ENCODE measurements at places on chromosomes 16 and 17.

GRCh38 chr16:62059527-62059926 lies 23.3 kb upstream of the CDH8 start:
- no peak for DNase-seq

DNA sequence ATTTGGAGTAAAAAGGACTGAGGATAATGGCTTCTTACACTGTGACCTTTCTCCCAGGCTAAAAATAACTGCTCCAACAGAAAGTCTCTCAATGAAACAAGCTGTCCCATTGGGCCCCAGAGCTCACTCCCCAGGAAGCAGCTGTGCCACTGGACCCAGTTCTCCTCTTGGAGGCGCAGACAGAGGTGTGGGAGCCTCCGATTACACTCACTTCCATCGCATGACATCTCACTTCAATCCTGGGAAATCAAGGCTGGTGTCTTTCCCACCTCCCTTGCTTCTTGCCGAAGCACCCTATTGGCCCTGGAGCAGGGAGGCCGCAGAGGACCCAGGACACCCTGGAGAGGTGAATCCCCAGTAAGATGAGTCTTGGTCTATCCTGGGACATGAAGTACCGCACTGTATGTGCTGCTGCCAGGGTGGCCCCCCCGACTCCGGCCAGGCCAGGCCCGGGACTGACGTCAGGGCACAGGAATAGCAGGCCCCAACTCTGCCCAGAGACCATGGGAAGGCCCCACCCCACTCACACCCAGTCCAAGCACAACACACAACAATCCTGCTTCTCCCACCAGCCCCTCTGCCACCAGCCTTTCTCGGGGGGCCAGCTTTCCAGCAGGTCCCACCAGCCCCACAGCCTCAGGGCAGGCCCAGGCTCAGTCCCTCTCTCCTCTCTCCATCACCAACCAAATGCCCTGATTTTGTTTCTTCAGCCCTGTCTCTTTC lies 29.5 kb downstream of the SRL start:
- no peak for DNase-seq

DNA sequence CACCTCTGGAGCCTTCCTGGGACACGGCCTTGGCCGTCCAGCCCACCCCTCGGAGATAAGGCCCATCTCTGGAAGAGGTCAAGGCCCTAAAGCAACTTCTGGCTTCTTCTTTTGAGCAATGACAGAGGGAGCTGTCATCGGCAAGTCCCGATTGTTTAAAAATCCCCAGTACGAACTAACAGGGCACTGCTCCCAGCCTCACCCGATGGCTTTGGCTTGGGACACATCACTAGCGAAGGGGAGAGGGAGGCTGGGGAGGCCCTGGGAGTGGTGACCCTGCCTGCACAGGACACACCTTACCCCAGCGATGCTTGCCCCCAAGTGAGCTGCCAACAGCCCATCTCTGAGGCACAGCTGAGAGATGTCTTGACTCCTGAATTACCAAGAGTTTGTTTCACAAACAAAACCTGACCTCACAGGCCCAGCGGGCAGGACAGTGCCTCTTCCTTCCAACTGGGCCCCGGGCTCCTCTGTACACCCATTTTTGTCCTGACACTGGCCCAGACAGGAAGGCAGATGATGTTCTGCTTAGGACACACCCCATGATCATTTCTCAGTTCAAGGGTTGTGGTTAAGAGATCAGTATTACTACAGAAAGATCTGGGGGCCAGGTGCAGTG lies 4.8 kb downstream of the SYNGR2 start:
- no peak for DNase-seq

DNA sequence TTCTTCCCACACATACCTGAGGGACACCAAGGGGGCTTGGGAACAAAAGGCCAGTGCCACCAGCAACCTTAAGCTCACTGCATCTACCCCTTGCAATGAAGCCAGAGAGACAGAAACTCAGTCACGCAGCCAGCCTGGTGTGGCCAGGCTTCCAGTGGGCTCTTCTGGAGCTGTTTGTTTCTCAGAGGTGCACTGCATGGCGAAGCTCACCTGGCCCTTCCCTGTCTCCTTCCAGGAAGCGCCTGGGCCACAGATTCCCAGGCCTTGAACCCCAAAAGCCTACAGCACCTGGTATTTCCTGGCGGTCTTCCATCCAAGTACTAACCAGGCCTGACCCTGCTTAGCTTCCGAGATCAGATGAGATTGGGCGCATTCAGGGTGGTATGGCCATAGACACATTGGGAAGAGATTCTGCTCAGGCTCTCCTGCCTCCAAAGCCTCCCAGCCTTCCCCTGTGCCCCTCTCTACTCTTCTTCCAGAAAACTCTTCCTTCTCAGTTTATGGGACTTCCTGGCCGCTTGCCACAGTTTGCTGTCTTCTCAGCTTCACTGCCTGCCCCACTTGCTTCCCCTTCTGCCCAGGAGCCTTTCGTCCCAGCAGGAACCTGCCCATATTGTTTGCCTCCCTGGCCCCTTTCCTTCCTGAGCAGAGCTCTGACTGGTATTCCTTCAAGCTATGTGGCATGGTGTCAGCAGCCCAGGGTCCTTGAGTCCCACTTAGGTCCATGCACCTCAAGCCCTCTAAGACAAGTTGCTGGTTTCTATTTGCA lies 1.6 kb downstream of the CISD3 start:
- DNase-seq, result no peak

GRCh38 chr17:46877466-46877865 lies 26.1 kb downstream of the WNT9B start:
- DNase-seq, result no peak

DNA sequence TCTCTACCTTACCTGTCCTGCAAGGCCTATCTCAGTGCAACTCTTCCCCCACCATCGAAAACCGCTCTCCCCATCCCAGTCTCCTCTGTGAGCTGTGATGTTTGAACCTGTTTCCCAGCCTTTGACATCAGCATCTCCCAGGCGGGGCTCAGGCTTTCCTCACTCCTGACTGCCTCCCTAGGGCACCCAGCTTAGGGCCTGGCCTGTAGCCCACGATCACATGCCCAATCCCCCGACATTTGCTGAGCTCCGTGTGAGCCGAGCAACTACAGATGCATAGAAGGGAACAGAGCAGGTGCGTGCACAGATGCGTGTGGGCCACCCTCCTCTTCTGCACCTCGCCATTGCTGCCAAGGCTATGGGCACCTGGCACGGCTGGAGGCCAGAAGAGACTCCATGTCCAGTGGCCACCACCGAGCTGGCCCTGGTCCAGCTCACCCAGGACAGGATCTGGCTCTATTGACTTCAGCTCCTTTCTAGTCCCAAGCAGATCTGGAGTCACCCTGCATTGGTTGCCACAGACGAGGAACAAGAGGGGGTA lies 35.5 kb upstream of the CMIP start:
- DNase-seq, result no peak

DNA sequence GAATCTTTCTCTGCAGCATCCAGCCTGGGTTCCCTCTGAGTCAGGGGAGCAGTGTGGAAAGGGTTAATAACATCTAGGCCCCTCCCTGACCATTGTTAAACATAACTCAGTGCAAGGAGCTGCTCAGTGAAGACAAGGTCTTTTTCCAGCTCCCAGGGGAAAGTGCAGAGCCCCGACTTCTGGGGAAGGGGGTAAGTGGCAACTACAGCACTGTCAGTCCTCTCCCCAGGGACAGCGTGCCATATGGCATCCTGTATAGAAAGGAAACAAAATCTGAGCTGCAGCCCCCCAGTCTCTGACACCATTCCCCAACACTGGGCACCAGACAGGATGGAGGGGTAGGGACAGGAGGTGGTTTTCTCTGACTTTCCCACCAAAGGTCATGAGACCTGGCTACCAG lies 7.8 kb downstream of the MRPL27 start:
- no peak for DNase-seq

DNA sequence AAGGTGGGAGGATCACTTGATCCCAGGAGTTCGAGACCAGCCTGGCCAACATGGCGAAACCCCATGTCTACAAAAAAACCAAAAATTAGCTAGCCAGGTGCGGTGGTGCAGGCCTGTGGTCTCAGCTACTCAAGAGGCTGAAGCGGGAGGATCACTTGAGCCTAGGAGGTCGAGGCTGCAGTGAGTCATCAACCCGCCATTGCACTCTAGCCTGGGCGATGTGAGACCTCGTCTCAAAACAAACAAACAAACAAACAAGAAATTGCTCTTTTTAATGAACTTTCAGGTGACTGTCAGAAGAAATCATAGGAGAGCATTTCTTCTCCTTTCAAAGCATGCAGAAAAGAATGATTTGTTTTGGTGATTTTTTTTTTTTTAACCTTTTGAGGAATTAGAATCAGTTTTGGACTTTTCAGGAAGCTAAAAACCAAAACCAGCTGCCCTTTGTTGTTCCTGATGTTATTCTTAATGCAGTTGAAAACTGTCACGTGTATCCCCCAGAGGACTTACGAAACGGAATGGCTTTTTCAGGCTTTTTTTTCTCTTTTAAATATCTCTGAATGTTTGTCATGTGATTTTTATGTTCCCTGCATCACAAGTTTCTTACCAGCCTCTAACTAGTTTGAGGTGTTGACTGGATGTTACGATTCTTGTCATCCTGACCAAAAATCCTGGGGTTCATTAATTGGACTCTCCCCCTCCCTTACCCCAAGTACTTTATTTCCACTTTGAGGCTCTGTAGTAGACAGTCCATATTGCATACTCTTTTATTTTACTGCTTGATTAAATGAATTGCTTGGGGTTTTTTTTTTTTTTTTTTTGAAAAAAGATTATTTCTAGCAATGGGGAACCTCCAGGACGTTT lies 34.1 kb downstream of the SNX29 start:
- no peak for DNase-seq

GRCh38 chr17:8175795-8176196 lies 384 bp downstream of the TMEM107 start:
- DNase-seq, result no peak

- DNase-seq, result no peak
Observed at GRCh38 chr17:2438823-2439222, 38.0 kb upstream of the MNT start.

GRCh38 chr16:49836668-49837067 lies 19.2 kb downstream of the ZNF423 start:
- DNase-seq, result no peak

GRCh38 chr17:68182940-68183551 lies 64.8 kb upstream of the AMZ2 start:
- DNase-seq, result no peak

DNA sequence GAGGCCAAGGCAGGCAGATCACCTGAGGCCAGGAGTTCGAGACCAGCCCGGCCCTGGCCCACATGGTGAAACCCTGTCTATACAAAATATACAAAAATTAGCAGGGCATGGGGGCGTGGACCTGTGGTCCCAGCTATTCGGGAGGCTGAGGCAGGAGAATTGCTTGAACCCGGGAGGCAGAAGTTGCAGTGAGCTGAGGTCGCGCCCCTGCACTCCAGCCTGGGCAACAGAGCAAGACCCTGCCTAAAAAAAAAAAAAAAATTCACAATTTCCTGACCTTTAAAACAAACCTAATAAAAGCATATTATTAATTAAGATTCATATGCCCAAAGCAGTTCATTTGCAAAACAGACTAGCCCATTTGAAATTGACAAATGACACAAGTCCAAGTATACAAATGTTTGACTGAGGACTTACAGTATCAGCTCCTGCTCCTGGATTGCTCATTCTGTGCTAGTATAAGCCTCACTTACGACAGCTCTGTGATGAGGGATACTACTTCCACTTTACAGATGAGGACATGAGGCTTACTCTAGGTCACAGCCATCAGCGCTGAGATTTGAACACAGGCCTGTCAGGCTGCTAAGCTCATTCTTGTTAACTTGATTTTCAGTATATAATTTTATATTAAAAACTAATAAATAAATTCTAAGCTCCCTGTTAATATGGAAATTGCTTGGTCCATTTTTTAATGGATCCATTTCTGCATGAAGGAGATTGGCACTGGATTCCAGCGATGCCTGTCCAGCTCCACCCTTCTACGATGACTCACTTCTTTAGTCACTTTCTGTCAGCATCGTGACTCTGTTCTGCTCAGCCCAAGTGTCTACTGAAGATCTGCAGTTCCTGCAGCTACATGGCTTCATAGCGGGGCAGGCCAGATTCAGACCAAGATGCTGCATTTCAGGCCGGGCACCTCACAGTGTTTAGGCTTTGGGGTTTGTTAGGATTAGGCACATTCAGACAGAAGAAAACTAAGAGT lies 88.2 kb downstream of the WDR59 start:
- DNase-seq, result no peak

GRCh38 chr17:7240375-7240774 lies 1.1 kb upstream of the PHF23 start:
- no peak for DNase-seq

DNA sequence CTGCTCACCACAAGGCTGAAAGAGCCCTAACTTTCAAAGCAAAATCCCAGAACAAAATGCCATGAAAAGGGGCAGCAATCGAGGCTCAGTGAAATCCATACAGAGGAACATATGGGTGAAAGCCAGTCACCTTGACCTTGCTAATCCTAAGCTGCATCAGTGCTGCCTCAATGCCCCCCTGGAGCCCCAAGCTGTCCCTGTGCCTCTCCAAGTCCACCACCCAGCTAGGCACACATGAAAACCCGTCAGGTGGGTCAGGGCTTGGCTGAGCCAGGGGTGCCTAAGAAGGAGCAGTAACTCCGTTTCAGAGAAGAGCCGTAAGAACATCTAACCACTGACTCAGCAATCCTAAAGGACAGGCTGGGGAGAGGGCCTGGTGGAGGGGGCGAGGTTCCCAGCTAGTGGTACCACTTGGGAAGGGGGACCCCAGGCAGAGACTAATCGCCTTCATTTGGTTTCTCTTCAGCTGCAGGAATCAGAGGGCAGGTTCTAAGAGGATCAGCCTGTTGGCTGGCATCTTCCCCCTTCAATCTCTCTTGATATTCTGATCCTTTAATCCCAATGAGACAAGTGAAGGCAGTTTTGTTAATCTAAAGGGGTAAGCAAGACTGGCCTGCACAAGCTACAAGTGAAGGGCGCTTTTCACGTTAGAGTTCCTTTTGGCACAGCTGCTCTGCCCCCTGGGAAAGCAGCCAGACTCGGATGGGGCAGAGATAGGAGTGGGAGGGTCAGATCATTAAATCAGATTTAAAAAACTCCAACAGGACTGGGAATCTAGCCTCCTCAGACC lies 7.6 kb downstream of the PITPNA start:
- no peak for DNase-seq

DNA sequence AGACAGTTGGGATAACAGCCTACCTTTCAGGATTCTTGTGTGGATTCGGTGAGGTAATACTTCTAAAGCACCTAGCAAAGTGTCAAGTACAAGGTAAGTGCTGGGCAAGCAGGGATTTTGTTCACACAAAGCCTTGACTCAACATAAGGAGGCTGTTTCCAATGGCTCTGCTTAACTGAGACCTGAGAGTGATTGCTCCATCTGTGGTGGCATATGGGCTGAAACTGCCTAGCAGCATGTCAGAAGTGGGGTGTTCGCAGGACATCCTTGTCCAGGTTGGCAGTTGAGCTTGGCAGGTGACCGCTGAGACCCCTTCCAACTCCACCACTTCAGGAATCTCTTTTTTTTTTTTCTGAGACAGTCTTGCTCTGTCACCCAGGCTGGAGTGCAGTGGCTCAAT lies 19.8 kb downstream of the IL4R start:
- DNase-seq, result no peak

GRCh38 chr16:72884573-72884972 lies 163.4 kb downstream of the ZFHX3 start:
- no peak for DNase-seq

DNA sequence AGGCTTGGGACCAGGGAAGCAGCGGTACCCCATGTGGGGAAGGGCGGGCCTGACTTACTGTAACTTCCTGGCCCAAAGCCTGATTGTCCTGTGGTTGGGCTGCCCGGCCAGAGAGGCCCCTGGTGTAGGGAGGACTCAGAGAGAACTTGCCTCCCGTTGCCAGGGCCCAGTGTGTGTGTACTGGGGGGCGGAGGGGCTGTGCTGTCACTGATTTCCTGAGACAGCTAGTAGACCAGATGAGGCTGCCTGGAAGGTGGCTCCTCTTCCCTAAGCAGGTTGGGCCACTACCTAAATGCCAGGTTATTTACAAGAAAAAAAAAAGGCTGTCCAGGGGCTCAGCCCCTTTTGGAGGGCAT lies 16.7 kb downstream of the SOCS3 start:
- peak; percentile 48 for DNase-seq

All from endothelial cell of umbilical vein (primary cell).